ENCODE measurements at places on chromosomes 12 and 14.

GRCh38 chr14:55249423-55249822, 21.8 kb upstream of the FBXO34 start:
- DNase-seq: no peak

GRCh38 chr14:71833476-71833875, 98.8 kb upstream of the RGS6 start:
- no peak for DNase-seq

GRCh38 chr12:106584104-106585064, 1.6 kb downstream of the RFX4 start:
- DNase-seq: no peak

DNA sequence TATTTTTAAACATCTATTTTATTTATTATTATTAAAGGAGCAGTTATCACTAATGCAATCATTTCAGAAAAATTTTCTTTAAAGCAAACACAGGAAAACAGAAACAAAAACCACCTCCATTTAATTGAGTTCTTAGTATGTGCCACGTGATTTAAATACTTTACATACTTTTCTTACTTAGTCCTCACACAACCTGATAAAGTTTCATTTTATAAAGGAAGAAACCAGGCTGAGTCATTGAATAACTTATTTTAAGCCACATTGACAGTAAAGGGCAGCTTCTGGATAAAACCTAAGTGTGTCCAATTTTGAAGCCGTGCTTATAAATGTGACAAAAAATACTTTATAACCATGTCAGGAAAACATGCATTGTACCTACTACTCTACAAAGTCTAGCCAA, 57.1 kb upstream of the PCED1B start:
- DNase-seq: no peak

Measured in activated naive CD4-positive, alpha-beta T cell treated with anti-CD3 and anti-CD28 coated beads, Interleukin-2, amount 50 U/mL, for 16 hours (primary cell).